Naive thymus-derived CD8-positive, alpha-beta T cell (primary cell): ENCODE measurements at places on chromosomes 1 and 21.

GRCh38 chr1:226397011-226397926 is 10.6 kb downstream of the PARP1 start:
- DNase-seq = no peak

- no peak for DNase-seq
Observed at GRCh38 chr1:202319381-202320080, 22.2 kb downstream of the UBE2T start.

DNA sequence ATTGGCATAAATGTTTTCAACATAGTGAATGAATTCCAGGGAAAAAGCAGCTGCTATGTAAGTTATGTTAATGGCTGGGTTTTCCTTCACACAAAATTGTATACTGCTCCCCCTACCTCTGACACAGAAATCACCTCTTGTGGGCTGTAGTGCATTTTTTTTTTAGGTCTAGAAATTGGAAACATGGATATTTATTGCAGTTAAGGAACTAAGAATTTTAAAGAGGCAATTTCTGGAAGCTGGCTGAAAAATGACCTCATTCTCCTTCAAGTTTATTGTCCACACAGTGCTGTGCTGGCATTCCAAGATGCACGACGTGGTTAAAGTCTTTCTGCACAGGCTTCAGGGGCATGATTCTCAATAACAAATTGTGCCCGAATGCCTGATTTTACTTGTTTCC is 1424.2 kb downstream of the MRPL39 start:
- no peak for DNase-seq

GRCh38 chr1:8910914-8911313 is 32.4 kb upstream of the ENO1 start:
- DNase-seq = no peak

GRCh38 chr1:99482286-99482685 is 163.6 kb upstream of the PALMD start:
- no peak for DNase-seq

- DNase-seq = no peak
Observed at GRCh38 chr1:199336745-199337640, 690.5 kb upstream of the NR5A2 start.
